ENCODE measurements at places on chromosomes 5 and 9. TPM values are rescaled to one million over a fixed set of nuclear protein-coding genes. Genes with fewer than 3 reads are reported as not detected.

RORB gene
- total RNA-seq, result 0.82 TPM

FAM169A gene
- under 0.01 TPM for total RNA-seq

CCNI2 gene
- not detected for total RNA-seq

PDCD1LG2 gene
- 4.3 TPM for total RNA-seq

CARTPT gene
- not detected for total RNA-seq

CXXC5 gene
- 45.1 TPM for total RNA-seq

LCN15 gene
- not detected for total RNA-seq

PCDHGC4 gene
- 0.90 TPM for total RNA-seq

MSX2 gene
- 0.08 TPM for total RNA-seq

SPATA9 gene
- 0.59 TPM for total RNA-seq

PCDHB10 gene
- 0.68 TPM for total RNA-seq

MAN2A1 gene
- total RNA-seq, result 50.9 TPM

LRRC8A gene
- total RNA-seq, result 39.5 TPM

FGF1 gene
- total RNA-seq, result 3.8 TPM

FOXD4L3 gene
- not detected for total RNA-seq

CD274 gene
- total RNA-seq, result 3.1 TPM

ARHGEF37 gene
- total RNA-seq, result 1.4 TPM

ANXA2R gene
- 1.4 TPM for total RNA-seq

ARHGEF39 gene
- total RNA-seq, result not detected

TUBB4B gene
- total RNA-seq, result 143 TPM

THG1L gene
- total RNA-seq, result 29.3 TPM

FBXO10 gene
- 9.0 TPM for total RNA-seq

GPX3 gene
- 54.4 TPM for total RNA-seq

PCDHGA2 gene
- total RNA-seq, result 1.2 TPM

NXNL2 gene
- total RNA-seq, result 0.45 TPM

SPINK6 gene
- total RNA-seq, result not detected

ZNF367 gene
- 0.47 TPM for total RNA-seq

URM1 gene
- total RNA-seq, result 25.9 TPM

TICAM2 gene
- total RNA-seq, result 1.4 TPM

BRIX1 gene
- 18.6 TPM for total RNA-seq

PCDHGA10 gene
- total RNA-seq, result 4.2 TPM

SHISAL2B gene
- not detected for total RNA-seq

SNX2 gene
- total RNA-seq, result 109 TPM

CCDC187 gene
- under 0.01 TPM for total RNA-seq

PDGFRB gene
- total RNA-seq, result 52.9 TPM

STK10 gene
- total RNA-seq, result 17.3 TPM

EQTN gene
- total RNA-seq, result not detected

IL4 gene
- total RNA-seq, result not detected

TRPM3 gene
- total RNA-seq, result 11.9 TPM

UNC5A gene
- under 0.01 TPM for total RNA-seq

ARID3C gene
- 0.08 TPM for total RNA-seq

ROR2 gene
- total RNA-seq, result 29.1 TPM

WNK2 gene
- under 0.01 TPM for total RNA-seq

SLC6A7 gene
- total RNA-seq, result not detected

SCGB3A2 gene
- not detected for total RNA-seq

EIF4E1B gene
- total RNA-seq, result not detected

ZNF618 gene
- total RNA-seq, result 8.9 TPM

MBLAC2 gene
- total RNA-seq, result 2.1 TPM
